Ovary (tissue), 10 donors: ENCODE measurements at places on chromosomes 4 and X.

DNA sequence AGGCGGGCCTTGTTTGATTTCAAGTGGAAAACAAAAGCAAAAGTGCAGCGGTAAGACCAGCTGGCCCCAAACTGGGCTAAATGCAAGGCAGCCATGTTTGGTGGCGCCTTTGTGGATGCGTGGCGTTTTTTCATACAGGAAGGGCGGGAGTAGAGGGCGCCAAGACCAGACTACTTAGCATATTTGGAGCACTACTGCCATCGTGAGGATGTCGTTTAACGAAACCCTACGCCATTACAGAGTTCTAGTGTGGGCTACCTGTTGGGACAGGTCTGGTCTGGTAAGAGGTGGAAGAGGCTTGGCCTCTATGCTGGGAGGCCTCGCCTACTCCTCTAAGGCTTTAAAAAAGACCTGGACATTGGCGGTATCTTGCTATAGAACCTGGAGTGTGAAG, 230.7 kb upstream of the STK26 start:
- peak; percentile 88 for DNase-seq

DNA sequence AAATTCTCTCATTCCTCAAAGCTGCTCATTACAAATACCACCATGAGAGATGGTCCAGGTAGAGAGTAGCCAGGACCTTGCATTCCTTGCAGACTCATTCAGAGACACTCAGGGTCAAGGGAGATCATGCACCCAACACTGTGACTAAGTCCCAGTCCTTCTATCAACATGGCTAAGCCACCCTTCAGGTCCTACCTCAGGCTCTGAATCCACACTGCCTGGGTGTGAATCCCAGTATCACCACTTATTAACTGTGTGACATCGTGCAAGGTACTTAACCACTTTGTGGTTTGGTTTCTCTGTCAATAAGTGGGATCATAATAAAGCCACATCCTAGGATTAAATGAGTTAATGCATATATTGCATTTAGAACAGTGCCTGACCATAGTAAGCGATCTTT, 124.1 kb upstream of the NEIL3 start:
- no peak for DNase-seq

DNA sequence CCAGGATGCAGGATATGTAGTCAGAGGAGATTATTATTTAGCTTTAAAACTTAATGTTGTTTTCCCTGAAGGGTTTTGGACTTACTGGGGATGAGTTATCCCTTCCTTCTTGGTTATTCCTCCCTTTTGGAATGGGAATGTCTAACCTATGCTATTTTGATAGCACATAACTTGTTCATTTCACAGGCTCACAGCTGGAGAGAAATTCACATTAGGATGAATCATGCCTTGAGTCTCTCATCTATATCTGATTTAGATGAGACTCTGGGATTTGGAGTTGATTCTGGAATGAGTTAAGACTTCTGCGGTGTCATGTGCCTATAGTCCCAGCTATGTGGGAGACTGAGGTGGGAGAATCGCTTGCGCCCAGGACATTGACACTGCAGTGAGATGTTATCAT, 81.1 kb downstream of the ATP11C start:
- DNase-seq, result no peak

DNA sequence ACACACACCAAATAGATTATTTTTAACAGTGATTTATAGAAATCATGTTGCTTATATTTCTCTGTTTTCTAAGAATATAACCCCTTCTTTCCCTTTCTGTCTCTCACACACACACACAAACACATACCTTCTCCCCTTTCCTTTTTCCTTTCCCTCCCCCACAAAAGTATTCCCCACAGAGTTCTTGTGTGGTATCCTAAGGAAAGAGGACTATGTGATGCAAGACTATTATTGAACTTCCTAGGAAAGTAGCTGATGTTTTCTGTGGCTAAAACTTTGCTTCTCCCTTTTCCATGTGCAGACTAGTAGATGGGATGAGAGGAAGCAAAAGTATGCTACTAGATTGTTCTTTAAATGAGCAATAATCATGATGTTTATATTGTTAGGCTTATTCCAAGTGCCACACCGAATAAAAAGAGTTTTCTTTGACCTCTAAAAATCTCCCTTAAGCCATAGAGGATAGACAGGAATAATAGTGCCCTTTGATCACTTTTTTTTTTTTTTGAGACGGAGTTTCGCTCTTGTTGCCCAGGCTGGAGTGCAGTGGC, 38.7 kb downstream of the CPEB2 start:
- no peak for DNase-seq

DNA sequence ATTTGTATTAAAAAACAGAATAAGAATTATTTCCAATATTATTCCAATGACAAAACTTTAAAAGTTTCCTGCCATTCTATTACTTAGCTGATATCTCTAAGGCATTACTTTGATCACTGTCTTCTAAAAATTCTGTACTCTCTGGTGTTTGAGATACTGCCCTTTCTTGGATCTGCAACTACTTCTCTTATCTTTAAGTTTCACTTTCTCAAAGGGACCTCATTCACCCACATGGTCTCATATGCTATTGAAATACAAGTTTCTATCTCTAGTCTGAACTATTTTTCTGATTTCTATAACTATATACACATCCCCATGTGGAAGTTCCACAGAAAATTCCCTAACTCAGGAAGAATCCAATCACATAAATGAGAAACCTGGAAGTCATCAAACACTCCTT, 22.2 kb downstream of the TMPRSS11E start:
- no peak for DNase-seq
